CD4-positive, alpha-beta T cell treated with Interleukin-6 for 4 hours (primary cell): ENCODE measurements at places on chromosomes 5 and 9.

GRCh38 chr5:157721159-157721558 is 10.1 kb upstream of the THG1L start:
- no peak for DNase-seq

DNA sequence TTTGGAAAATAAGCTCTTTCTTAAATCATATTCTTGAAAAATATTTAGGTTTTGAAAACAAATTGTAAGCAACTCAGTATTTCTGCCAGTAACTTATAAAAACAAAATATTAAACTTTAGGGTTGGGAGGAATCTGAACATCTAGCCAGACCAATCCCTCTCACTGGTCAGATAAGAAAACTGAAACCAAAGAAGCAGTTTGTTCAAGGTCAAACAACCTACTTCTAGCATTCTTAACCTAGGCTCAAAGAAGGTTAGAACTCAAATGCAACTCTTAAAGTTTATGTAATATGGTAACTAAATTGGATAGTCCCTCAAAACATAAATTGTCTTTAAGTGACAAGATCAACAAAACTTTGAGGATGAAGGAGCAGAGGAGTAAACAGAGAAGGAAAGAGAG is 374.9 kb upstream of the TNC start:
- no peak for DNase-seq

DNA sequence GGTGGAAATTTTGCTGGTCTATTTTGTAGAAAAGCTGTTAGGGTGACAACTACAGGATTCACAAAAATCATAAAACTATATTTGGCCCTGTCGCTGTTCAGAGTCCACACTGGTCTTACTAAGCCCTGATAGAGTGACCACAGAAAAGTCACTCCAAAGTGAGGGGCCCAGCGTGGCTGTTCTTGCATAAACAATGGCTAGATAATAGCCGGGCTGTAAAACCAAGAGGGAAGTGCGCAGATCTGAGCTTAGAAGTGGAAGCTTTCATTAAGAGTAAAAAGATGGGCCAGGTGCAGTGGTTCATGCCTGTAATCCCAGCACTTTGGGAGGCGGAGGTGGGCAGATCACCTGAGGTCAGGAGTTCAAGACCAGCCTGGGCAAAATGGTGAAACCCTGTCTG is 15.5 kb upstream of the CTSL start:
- DNase-seq: no peak

- DNase-seq: no peak
Observed at GRCh38 chr5:15703901-15704300, 203.9 kb downstream of the FBXL7 start.

- no peak for DNase-seq
Observed at GRCh38 chr9:5479994-5480694, 29.8 kb downstream of the CD274 start.

DNA sequence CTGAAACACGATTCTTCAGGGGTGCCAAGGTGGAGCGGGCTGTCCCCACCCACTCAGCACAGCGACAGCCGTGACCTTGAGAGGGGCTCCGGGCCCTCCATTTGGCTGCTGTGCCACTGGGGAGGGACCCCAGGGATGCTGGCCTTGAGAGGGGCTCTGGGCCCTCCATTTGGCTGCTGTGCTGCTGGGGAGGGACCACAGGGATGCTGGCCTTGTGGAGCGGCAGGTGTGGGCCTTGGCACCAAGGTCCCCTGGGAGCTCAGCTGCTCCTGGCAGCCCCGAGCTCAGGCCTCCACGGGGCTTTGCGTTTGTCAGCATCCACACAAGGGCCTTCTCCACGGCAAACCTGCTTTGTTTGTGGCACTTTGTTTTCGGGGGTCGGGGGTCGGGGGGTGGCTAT is 137.6 kb upstream of the LPCAT1 start:
- no peak for DNase-seq

- DNase-seq: no peak
Observed at GRCh38 chr5:88207575-88207974, 61.1 kb downstream of the TMEM161B start.
